Activated CD4-positive, alpha-beta T cell treated with anti-CD3 and anti-CD28 coated beads, Interleukin-2, Interleukin-6, amounts not matched to agents 100 ng/mL and 50 ng/mL, durations not matched to agents 16 hours and 8 hours (primary cell): ENCODE measurements at places on chromosomes 1 and 21.

GRCh38 chr1:51133045-51133444 is 31.0 kb downstream of the C1orf185 start:
- DNase-seq, result no peak

DNA sequence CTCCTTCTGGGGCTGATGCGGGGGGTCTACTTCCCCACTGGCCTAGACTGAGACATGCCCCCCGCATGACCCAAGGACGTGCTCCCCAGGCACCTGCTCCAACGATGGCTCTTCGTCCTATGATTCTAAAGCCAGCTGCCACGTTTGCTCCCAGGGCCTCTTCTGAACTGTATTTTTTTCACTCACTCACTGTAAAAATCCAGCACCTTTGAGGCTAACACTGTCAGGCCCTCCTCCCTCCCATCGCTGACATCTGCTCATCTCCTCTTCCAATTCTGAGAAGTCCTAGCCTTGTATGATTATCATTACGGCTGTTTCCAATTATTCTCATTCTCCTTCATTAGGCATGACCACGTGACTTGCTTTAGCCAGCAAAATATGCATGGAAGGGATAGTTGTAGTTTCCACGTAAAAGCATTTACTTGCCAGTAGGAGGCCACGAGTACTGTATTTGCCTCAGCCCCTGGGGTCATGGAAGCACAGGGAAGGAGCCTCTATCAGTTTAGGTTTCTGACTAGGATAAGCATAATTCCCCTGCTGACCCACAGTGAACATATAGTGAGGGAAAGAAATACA is 19.1 kb upstream of the EDN2 start:
- no peak for DNase-seq

DNA sequence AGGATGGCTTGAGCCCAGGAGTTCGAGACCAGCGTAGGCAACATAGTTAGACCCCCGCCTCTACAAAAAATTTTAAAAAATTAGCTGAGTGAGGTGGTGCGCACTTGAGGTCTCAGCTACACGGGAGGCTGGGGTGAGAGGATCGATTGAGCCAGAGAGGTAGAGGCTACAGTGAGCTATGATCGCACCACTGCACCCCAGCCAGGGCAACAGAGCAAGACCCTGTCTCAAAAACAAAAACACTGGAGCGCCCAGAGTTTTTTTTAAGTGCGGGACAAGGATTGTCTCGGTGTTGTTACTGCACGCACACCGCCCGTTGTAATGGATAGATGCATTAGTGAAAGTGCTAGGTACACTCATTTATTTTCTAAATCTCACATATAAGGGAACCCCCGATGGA is 37.1 kb downstream of the PIK3CD start:
- DNase-seq, result no peak

- no peak for DNase-seq
Observed at GRCh38 chr1:22489823-22490222, 38.2 kb downstream of the ZBTB40 start.

DNA sequence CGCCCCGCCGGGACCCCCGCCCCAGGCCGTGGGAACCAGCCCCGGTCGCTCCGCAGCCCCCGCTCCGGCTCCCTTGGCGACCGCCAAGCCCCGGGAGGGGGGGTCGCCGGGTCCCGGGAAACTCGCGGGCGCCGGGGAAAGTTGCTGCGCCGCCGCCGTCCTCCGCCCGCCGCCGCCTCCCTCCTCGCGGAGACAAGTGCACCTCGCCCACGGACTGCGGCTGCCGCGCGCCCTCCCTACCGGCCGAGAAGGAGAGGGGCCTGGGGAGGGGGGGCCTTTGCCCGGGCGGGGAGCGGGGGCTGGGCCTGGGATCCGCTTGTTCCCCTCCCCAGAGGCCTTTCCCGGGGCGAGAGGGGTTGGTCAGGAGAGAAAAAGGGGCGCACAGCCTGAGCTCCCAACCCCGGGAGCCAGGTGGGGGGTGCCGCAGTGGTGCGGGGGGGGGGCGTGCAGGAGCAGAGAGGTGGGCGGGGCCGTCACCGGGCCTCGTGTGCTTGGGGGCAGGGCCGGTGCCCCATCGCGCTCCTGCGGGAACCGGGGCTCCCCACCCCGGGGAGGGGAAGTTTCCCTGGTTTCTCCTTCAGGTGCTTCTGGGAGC is 592 bp downstream of the AGRN start:
- no peak for DNase-seq

GRCh38 chr1:240917976-240918375 is 306.0 kb upstream of the GREM2 start:
- DNase-seq, result no peak

DNA sequence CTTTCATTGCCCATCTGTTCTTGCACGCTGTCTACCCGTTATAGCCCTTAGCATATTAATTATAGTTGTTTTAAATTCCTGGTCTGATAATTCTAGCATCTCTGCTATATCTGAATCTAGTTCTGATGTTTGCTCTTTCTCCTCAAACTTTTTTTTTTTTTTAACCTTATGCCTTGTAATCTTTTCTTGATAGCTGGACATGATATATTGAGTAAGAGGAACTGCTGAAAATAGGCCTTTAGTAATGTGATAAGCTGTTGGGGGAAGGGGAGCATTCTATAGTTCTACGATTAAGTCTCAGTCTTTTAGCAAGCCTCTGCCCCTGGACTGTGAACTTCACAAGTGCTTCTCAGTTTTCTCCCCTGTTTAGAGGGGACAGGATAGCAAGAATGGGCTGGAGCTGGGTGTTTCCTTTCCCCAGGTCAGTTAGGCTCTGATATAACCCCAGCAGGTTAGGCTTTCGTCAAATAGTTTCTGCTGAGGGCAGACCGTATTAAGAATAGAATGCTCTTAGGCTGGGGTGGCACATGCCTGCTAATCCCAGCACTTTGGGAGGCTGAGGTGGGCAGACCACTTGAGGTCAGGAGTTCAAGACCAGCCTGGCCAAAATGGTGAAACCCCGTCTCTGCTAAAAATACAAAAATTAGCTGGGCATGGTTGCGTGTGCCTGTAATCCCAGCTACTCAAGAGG is 62.2 kb downstream of the ZFYVE9 start:
- no peak for DNase-seq
